ENCODE measurements at places on chromosomes 13 and 19.

- no peak for DNase-seq
These were observed 54.5 kb downstream of the ZNF93 start for GRCh38 chr19:19955208-19955607.

DNA sequence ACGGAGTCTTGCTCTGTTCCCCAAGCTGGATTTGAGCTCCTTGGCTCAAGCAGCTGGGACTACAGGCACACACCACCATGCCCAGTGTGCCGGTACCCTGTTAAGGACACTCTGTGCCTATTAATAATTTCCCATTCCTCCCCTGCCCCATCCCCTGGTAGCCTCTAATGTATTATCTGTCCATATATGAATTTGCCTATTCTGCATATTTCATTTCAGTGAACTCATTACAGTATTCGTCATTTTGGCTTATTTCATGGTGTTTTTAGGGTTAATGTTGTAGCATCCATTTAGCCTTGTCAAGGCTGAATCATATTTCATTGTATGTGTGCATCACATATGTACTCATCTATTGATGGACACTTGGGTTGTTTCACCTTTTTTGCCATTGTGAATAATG lies 33.6 kb downstream of the SKA3 start:
- DNase-seq, result no peak

DNA sequence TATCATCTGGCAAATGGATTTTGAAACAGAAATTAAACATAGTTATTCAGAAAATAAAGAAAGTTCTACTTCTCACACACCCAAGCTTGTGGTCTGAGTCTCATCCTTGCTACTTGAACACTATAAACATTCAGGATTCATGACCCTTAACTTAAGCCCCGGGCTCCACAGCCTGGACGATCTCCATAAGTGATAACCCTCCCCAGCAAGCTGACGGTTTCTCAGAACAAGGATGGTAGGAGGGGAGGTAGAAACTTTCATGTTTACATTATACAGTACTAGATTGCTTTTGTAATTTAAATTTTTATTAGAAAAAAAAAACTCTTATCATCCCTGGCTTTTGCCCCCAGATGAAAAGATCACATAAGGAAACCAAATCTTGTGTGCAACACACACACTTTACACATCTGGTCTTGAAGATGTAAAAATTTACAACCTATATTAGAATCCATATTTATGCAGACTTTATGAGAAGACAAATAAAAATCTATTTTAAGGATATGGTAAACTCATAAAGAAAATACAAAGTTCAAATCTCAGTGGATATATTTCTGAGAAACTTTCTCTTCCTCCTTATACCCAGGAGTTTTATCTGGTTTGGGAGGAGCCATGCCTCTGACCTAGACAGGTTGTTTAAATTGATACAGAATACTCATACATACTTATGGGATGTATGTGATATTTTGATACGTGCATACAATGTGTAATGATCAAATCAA lies 20.0 kb upstream of the ATP12A start:
- no peak for DNase-seq

DNA sequence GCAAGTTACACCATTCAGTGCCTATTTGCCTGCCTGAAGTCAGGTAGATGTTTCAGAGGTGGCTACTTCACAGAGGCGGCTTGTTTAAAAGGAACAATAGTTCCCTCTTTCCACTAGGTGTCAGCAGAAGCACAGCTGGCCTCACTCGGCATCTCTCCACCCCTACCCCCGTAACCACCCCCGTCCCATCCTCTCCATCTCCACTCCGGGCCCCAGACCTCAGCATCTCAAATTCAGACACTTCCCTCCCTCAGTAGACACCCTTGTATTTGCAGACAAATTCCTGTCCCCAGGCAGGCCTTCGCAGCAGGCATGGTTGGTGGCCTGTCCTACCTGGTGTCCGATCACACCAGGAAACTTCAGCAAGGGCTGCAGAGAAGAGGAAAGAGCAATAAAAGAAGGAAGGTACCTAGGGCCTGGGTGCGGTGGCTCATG lies 9.1 kb upstream of the DPP9 start:
- DNase-seq, result no peak

- no peak for DNase-seq
These were observed 296.1 kb downstream of the PCDH9 start for GRCh38 chr13:66933994-66934393.

DNA sequence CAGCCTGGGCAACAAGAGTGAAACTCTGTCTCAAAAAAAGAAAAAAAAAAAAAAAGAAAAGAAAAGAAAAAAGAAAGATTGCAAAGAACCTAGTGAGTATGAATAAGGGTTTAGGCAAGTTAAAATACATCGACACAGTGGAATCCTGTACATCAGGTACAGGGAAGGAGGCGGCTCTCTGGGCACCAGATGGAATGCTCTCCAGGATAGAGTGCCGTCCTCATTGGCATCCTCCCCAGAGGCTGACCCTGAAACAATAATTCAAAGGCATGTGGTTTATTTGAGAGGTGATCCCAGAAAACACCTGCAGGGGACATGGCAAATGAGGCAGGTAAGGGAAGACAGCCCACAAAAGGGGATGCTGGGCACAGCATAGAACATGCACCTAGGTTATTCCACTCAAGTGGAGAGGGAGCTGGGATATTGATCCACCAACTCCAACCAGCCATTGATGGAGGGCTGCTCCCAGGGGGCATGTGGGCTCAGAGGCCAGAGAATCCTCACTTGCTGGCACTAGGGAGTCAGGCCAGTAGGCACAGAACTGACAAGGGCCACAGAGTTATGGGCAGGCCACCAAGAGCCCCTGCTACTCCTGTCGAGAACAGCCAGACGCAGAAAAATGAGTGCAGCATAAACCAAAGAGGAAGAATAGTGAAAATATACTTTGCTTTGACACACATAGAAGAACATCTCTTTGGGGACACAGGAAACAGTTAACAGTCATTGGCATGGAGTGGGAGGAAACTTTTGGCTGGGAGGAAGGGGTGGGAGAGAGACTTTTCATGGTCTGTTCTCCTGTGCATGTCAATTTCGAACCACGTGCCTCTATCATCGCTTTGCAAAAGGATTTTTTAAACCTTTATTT lies 4.2 kb downstream of the TSPAN16 start:
- DNase-seq, result no peak

DNA sequence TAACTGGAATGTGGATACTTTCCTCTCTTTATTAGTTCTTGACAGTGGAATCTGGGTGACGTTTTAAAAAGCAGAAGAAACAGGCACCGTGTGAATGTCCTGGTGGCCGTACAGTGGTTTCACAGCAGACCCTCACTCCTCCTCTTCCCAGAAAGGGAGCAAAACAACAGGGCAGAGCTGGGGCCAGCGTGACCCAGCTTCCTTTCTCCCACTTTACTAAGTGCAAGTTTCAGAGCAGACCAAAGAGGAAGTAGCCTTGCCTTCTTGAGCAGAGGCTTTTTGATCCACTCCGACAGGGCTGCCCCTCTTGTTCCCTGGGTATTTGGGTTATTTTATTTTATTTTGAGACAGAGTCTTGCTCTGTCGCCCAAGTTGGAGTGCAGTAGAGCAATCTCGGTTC lies 19.6 kb upstream of the C19orf33 start:
- DNase-seq, result no peak

DNA sequence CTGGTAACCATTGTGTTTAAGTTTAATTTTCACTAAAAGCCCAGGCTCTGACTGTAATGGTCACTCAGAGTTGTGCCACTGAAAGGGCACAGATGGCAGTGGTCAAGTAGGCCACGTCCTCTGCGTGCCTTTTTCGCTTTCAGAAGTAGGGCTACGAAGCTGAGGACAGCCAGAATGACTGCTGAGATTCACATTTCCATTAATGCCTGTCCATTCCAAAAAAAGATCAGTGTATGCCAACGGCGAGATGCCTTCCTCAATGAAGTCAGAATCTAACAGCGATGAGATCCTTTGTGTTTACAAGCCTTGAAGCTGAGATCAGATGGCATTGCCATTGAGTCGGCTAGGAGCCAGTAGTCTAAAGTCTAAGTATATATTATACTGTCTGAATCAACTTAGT lies 311.3 kb downstream of the FGF14 start:
- DNase-seq, result no peak

- no peak for DNase-seq
These were observed 98.3 kb downstream of the ELF1 start for GRCh38 chr13:40920826-40921225.

GRCh38 chr19:15353908-15354307 lies 21.6 kb upstream of the BRD4 start:
- DNase-seq, result no peak

DNA sequence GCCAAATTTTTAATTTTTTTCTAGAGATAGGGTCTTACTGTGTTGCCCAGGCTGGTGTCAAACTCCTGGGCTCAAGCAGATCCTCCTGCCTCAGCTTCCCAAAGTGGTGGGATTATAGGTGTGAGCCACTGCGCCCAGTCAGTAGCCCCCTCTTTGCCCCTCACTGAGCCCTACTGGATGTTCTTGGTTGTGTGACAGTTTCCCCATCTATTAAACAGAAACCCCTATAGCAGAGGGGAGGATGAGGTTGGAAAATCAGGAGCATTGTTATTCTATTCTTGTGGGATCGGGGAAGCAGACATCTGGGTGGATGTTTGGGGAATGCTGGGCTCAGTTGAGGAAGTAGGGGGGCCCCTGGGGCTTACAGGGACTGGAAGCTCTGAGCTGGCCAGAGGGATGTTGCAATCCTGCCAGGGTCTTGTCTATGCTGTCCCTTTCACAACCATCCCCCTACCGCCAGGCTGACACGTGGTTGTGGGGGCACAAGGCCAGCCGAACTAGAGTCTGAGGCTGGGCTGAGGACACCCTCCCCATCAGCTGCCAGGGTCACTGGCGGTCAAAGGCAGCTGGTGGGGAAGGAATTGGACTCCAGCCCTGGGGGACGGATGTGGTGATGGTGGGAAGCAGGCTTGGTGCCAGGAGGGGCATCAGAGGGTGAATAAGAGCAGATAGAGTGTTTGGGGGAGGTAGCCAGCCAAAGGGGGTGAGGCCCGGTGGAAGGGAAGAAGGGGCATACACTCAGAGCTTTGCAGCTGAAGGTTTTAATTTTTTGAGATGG lies 10.9 kb downstream of the APOC1 start:
- DNase-seq, result no peak

DNA sequence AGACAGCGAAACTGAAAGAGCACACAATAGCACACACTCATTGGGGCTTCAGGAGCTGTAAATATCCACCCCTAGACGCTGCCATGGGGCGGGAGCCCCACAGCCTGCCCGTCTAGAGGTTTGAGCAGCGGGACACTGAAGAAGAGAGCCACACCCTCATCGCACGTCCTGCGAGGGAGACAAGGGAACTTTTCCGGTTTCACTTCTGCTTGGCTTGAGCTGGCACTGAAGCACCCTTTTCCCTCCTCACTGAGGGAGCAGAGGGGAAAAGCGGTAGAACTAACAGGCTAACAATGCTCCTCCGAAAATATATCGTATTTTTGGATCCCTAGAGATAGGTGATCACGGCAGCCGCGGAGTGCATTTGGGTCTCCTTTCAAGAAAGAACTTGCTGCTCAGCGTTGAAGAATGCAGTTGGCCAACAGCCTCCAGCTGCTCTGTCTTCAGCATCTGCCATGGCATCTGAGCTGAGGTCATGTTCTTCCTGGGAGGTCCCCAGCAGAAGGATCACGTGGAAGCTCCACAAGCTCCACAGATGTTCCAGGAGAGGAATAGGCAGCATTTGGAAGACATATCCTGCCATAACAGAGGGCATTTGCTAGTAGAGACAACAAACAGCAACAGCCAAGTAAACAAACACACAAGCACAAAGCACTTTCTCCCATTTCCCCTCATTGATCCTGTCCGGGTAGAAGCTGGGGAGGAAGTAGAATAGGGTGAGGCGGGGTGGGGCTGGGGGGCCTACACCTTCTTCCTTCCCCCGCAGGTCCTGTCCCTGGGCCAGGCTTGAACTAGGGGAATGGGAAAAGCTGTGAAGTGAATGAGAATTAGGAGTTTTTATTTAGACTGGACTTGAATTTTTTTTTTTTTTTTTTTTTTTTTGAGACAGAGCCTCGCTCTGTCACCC lies 44.8 kb upstream of the ALOX5AP start:
- DNase-seq, result no peak

DNA sequence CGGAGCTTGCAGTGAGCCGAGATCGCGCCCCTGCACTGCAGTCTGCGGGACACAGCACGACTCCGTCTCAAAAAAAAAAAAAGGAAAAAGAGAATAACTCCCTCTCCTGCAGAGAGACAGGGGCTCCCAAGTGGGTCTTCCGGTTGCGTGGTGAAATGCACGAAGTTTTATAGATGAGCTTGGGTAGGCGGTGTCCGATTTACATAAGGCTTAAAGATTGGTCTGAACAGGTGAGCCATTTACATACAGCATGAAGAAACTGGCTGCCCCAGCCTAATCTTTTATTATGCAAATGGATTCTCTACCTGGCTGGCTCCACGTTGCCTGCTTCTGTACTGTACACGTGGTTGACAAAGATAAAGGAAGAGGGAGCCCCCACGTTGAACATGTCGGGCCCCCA lies 19.5 kb downstream of the ADGRE2 start:
- DNase-seq, result no peak

GRCh38 chr13:103188713-103189326 lies 122.6 kb upstream of the SLC10A2 start:
- no peak for DNase-seq

- peak; percentile 56 for DNase-seq
These were observed 2.5 kb upstream of the PLEKHF1 start for GRCh38 chr19:29662604-29663404.

DNA sequence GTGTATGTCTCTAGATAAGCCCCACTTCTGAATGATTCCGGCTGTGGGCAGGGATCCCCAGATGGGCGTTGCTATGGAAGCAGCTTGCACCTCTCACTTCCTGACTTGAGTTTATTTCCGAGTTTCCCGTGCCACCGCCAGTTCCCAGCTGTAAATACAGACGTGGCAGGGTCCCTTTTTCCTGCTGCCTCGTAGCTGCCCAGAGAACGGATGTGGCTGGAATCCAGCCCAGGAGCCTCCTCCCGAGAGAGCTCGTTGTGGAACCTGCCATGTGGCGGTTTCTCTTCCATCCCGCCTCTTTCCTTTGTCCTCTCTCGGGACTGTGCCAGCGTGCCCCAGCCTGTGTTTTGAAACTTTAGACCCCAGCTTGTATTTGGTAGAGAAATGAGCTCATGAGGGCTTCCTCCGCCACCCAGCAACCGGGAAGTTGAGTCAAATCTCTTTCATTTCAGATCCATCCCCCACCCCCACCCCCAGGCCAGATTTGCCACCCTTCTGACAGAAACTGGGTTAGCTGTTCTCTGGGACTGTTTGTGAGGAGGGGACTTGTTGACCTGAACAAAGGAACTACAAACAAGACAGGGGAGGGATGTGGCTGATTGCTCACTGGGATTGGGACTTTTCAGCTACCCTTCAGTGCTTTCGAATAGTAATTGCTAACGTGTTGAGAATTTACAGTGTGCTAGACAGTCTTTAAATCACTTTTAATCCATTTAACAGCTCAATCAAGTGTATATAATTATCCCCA lies 96.6 kb downstream of the SIPA1L3 start:
- peak; percentile 28 for DNase-seq

- no peak for DNase-seq
These were observed 23.1 kb downstream of the TBC1D4 start for GRCh38 chr13:75458696-75459422.
